A549 treated with RU486 at 1 μM for 4 hours (cell line): ENCODE measurements at places on chromosomes 5 and 9. TPM values are rescaled to one million over a fixed set of nuclear protein-coding genes. Genes with fewer than 3 reads are reported as not detected.

Gene QRFP
- total RNA-seq, result not detected in 5 replicates

Gene KCTD16
- 0.02 to 0.08 TPM (median 0.04 TPM) in 4 of 5 replicates, not detected in the other for total RNA-seq

Gene ADRB2
- total RNA-seq, result 0.51 to 0.86 TPM (median 0.67 TPM) in 5 replicates

Gene INSL6
- not detected in 5 replicates for total RNA-seq

Gene SLC1A1
- total RNA-seq, result 1.0 to 1.7 TPM (median 1.5 TPM) in 5 replicates

Gene SREK1IP1
- total RNA-seq, result 6.7 to 12.1 TPM (median 9.3 TPM) in 5 replicates

Gene CTXN3
- total RNA-seq, result not detected in 5 replicates

Gene SPATA31A3
- not detected in 5 replicates for total RNA-seq

Gene SAPCD2
- total RNA-seq, result 14.0 to 28.0 TPM (median 25.8 TPM) in 5 replicates

Gene ACOT12
- total RNA-seq, result 0.17 TPM in 1 of 5 replicates, not detected in the others

Gene SEMA5A
- total RNA-seq, result not detected in 5 replicates

Gene ITK
- 0.03 to 0.15 TPM (median 0.13 TPM) in 3 of 5 replicates, not detected in the others for total RNA-seq

Gene SPAG8
- total RNA-seq, result 0.26 to 0.47 TPM (median 0.41 TPM) in 5 replicates
